RPMI7951 (cell line): ENCODE measurements at places on chromosomes 1 and 21. TPM values are rescaled to one million over a fixed set of nuclear protein-coding genes. Genes with fewer than 3 reads are reported as not detected.

- DNase-seq, result no peak
Observed at GRCh38 chr1:187236199-187236598, 407.4 kb downstream of the PLA2G4A start.

Gene SELP
- not detected in 2 replicates for total RNA-seq

DNA sequence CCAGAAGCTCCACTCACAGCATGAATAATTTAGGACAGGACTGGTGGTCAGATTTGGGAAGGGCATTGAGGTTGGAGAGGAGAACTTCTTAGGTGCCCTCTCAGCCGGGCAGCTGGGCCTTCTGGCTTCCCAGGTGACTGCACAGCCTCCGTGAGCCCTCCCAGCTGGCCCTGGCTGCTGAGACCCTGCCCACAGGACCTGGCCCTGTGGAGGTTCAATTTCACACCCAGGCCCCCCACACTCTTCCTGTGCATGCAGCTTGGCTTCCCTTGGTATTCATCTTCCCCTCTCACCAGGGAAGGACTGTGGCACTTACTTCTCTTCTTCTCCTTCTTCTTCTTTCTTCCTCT, 50.6 kb downstream of the NDUFS5 start:
- no peak for DNase-seq

GRCh38 chr1:37485902-37486679, 11.7 kb downstream of the ZC3H12A start:
- no peak for DNase-seq

DNA sequence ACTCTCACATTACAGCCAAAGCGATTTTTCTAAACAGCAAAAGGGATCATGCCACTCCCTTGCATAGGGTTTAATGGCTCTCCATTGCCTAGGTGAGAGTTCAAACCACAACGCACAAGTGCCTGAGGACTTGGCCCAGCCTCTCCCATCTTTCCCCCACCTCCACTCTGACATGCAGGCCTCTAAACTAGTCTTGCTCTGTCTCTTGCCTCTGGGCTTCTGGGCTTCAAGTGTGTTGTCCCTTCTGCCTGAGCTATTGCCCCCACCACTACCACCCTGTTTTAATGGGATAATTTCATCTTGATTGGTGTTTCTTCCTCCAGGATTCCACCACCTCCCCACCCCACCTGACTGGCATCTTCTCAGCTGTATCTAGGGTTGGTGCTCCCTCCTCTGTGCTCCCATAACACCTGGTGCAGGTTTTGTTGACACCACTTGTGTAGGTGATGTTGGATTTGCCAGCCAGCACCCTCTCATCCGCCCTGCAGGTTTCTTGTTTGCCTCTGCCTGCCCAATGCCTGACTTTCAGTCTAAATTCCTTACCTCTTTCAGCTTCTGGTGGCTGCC, 2.7 kb upstream of the ZBTB21 start:
- no peak for DNase-seq

GRCh38 chr1:29499104-29499650, 262.9 kb downstream of the PTPRU start:
- no peak for DNase-seq

Gene NR5A2
- 0.12 and 0.29 TPM in 2 replicates for total RNA-seq

GRCh38 chr1:174005032-174005431, 17.1 kb downstream of the RC3H1 start:
- DNase-seq, result peak; percentile 62

DNA sequence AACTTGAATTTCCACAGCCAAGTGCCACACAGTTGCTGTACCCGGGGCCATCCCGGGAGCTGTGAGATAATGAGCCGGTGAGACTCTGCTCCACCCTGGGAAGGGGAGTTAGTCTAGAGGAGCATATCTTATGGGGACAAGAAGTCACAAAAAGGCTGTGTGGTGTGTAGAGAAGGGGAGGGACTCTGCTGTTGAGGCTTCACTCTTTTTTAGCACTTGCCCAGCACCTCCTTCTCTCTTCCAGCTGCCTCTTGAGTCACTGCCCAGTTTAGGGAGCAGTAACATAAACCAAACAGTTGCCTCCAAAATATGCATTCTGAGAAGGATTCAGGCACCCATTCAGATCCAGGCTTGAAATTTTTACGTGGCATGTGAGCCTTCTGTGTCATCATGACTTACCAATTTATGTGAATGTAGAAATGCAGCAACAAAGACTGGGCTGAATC, 744 bp upstream of the WDR26 start:
- DNase-seq, result peak; percentile 53

DNA sequence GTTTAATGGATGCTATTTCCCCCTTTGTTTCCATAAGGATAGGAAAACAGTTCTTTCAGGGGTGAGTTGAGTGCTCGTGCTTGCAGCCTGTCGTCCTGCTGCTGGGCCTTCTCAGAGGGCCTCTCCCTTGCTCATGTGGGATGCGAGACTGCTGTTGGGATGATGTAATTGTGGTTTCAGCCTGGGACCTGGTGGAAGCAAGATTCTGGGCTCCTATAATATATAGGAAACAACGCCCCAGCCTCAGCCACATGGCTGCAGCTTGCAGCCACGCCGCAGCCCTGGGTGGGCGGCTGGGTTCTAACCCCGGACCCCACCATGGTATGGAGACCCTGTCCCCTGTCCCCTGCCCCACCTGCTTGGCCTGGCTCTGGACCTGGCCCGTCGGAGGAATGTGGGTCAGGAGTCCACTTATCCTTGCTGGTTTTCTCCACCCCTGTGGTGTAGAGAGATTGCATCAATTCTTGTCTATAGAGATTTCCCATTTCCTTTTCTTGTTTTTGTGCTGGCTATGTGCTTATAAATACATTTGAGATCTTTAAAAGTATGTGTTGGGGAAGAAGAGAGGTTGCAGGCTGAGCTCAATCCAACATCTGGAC, 357.8 kb downstream of the SIPA1L2 start:
- DNase-seq, result no peak

DNA sequence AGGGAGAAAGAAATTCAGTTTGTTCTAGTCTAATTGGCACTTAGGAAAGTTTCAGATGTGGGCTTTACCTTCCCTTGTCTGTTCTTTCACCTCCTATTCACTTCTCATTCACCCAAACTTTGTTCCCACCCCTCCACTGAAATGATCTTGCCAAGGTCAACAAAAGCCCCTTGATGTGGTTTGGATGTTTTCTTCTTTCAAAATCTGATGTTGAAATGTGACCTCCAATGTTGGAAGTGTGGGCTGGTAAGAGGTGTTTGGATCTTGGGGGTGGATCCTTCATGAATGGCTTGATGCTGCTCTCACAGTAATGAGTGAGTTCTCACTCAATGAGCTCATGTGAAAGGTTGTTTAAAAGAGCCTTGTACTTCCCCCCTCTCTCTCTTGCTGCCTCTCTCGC, 379.3 kb downstream of the HHIPL2 start:
- DNase-seq, result peak; percentile 57

- no peak for DNase-seq
Observed at GRCh38 chr1:69126796-69127195, 440.9 kb upstream of the LRRC7 start.

- peak; percentile 37 for DNase-seq
Observed at GRCh38 chr1:229227298-229227919, 43.5 kb upstream of the RAB4A start.

DNA sequence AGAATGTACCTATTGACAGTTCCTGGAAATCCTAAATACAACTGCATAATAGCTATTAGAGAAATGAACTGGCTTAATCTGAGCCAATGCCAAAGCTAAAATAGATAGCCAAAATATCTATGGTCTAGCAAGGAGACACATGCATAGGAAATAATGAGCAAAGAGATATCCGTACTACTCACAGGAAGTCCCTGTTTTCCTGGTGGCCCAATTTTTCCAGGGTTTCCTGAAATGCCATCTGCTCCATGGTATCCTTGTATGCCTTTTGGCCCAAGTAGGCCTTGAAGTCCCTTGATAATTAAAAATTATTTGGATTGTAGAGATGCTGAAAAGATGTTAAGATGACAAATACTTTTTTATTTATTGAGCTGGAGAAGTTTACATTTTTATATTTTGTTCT, 108.4 kb upstream of the ZNHIT6 start:
- no peak for DNase-seq

DNA sequence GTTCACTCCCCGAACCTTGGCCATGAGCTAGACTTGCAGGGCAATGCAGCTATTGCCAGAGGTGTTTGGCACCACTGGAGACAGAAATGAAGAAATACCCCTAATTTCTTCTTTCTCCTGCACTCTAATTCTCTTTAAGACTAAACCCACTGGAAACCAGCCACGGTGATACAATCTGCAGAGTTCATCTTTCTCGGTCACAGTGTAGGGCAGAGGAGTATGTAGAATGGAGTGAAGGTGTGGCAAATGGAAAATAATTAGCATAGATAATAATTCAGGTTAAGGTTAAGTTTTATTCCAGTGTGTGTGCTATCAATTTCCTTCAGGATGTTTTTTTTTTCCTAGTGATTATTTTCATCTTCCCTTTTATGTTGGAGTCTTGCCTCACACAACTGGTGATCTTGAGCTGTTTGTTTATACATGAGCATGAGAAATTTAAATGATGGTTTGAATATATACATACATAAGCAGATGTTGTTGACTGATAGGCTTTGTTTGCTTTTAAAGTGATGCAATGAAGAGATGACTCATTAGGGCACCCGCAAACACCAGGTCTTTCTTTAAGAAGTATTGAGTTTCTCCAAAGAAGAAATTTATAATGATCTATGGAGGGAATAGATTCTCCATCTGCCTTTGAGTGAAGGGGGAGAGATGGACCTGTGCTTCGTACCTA, 81.9 kb downstream of the SPATA17 start:
- DNase-seq, result no peak

Gene SV2A
- total RNA-seq, result 11.4 and 12.7 TPM in 2 replicates

DNA sequence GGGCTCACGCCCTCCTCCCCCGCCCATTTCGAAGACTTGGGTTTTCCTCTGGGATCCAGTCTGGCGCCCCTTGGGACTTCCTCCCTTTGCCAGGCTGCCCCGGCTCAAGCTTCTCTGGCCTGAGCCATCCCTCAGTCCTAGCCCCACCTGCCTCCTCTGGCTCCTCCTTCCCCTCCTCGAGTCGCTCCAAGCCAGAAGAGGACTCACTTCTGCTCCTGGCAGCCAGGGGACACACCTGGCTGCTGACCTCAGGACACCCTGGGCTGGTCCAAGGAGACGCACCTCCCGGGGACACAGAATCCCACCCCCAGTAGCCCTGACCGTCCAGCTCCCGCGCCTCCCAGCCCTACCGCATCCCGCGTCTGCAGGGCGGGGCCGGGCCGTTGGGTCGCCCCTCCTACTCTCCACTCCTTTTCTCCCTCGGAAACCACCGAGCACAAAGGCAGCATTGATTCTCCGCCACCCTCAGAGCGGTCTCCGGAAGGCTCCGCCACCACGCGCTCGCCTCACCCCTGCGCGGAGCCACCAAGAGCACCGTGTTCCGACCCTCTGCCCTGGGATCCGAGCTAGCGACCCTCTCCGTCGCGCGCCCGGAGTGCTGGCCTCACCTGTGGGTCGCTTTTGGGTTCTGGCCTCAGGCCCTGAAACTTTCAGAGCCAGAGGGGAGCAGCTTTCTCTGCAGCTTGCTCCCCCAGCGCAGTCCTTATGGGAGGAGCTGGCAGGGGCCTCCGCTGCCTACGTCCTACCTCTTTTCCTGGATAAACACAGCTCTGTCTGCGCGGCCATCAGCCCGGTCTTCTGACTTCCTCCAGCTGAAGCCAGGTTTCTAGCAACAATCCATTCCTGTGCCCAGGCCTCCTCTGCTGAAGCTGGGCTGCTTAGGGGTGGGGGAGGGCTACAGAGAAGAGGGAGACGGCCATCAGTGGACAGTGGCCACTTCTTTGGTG, at the start of gene C2CD4D:
TSS of gene C2CD4D (minus strand) at position 364 of the 947 bp plus-strand sequence. CDS start 831 bp downstream, outside the sequence.
- peak; percentile 68 for DNase-seq

DNA sequence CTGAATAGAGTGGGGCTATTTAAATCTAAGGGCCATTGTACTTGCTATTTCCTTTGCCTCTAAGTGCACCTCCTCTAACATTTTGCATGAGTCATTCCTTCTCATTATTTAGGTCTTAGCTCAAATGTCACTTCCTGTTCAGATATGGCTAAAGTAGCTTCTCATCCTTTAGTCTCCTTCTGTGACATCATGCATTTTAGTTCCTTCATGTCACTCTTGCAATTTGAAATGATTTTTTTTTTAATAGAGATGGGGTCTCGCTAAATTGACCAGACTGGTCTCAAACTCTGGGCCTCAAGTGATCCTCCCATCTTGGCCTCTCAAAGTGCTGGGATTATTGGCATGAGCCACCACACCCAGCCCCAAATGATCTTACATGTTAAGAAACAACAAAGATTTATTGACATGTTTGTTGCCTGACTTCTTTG, 6.6 kb downstream of the TBX19 start:
- peak; percentile 55 for DNase-seq

Gene AMPD1
- total RNA-seq, result not detected in 2 replicates

Gene OR6K3
- not detected in 2 replicates for total RNA-seq

Gene ZNF593OS
- not detected in 2 replicates for total RNA-seq

Gene NPHS2
- not detected in 2 replicates for total RNA-seq

Gene TRIM67
- total RNA-seq, result not detected in 2 replicates

DNA sequence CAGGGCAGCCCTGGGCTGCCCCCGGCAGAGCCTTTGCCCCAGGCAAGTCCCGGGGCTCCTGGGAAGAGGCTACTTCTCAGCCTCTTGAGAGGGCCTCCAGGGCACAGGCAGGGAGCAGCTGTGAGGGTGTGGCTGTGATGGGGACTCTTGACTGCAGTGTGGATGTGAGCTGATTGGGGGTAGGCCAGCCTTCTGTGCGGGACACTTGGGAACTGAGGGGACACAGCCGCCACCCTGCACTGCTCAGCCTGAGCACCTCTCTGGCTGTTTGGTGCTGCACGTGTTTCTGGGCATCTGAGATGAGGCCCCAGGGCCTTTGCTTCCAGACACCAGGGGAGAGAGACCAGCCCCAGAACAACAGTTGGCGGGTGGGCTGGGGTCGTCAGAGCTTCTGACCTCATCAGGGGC, 62.1 kb downstream of the SKI start:
- peak; percentile 63 for DNase-seq

DNA sequence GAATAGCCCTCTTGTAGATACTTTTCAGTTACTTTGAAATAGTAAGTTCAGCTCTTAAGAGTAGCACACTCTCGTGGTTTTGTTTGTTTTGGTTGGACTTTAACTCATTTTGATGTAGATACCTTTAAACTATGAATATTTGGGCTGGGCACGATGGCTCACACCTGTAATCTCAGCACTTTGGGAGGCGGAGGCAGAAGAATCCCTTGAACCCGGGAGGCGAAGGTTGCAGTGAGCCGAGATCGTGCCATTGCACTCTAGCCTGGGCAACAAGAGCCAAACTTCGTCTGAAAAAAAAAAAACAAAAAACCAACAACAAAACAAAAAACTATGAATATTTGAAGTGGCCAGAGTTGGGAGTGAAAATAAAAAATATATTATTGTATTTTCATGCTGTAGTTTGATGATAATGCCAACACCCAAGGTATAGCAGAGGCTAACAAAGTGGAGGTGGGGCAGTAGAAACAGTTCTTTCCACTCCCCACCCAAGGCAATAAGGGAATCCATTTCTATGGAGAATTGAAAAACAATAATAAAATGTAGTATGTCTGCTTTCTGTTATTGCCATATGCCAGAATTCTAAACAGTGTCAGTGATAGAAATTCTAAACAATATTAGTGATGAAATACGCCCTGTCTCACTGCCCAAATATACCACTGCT, 1.7 kb downstream of the ZNF326 start:
- no peak for DNase-seq

DNA sequence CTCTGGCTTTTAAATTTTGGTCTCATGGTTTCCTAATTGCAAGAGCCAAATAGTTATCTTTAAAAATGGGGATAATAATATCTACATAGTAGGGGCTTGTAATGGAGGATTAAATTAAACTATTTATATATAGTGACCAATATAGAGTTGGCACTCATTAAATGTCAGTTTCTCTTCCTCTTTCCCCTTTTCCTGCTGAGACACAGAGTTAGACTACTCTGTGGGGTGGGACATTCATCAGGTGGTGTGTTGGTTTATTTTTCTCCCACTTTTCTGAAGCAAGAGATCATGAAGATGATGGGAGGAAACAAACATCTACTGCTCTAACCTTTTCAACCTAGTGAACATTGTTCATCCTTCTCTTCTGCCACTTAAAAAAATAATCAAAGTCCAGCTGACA, 17.3 kb upstream of the RAP1A start:
- no peak for DNase-seq
